ENCODE measurements at places on chromosomes 2 and 18.
A peak's percentile ranks its signal among the peaks of the same experiment; 100 is the strongest.

- no peak for DNase-seq
Observed at GRCh38 chr2:133338224-133338623, 230.0 kb downstream of the NCKAP5 start.

DNA sequence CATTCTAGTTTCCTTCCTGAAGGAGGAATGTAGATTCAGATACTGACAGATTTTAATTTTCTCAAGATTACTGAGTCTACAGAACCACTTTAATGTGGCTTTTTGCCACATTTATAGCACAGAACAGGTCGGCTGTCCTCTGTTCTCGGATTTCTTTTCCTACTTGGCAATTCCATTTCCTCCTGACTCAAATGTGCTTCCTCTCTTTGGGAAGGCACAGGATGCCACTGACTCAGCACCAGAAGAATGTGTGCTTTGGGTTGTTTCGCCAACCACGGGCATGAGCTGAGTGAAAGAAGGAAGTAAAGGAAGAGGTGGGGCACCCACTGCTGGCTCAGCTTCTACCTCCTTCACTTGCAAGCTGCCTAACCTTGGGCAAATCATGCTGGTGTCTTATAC lies 970.6 kb upstream of the ACVR2A start:
- no peak for DNase-seq

DNA sequence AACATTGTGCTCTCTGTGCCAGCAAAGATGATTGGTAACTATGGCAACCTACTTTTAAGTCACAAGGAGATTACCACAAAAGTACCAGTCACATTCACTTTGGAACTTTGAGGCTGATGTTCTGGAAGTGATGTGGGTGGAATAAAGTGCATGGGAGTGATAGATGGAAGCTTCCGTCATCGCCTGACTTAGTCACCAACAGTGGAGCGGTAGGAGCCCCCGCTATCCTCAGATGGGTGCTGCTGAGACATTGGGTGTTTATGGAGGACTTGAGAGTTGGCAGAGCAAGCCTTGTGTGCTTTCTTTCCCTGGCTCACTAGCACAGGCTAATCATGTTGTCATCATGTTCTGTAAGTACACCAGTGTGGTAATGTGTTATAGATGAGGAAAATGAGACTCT lies 4.6 kb downstream of the PPP1R7 start:
- peak; percentile 31 for DNase-seq

- no peak for DNase-seq
Observed at GRCh38 chr2:77434880-77435279, 87.3 kb downstream of the LRRTM4 start.

DNA sequence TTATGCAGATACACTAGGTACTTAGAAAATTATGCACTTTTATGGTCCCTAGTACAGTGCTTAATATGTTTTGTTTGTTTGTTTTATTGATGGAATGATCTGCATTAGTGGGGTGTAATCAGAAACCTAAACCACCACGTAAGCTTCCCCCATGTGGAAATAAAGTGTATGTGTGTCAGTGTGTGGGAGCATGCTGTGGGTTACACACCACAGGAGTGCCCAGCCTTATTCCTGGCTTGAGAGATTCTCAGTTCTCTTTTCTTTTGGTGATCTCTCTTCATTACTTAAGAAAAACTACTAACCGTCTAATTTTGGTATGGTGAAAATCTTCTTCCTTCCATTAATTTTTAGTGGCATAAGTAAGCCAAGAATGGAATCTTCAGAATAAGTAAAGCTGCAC lies 398.6 kb downstream of the DCDC2C start:
- DNase-seq = no peak

DNA sequence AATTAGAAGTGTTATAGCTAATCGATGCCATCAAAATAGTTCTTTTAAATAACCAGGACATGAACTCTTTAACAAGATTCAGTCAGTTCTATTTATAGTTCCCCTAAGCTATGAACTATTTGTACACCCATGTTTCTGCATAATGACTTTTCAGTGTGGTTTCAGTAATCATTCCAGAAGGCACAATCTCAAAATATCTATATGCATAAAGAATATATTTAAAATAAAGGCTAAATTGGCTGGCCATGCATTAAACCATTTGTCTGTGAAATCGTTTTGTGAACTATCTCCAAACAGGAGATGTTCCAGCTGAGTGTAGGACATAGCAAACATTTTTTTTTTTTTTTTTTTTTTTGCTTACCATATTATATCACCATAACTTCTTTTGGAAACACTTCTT lies 719.3 kb downstream of the PLCL1 start:
- DNase-seq = no peak

DNA sequence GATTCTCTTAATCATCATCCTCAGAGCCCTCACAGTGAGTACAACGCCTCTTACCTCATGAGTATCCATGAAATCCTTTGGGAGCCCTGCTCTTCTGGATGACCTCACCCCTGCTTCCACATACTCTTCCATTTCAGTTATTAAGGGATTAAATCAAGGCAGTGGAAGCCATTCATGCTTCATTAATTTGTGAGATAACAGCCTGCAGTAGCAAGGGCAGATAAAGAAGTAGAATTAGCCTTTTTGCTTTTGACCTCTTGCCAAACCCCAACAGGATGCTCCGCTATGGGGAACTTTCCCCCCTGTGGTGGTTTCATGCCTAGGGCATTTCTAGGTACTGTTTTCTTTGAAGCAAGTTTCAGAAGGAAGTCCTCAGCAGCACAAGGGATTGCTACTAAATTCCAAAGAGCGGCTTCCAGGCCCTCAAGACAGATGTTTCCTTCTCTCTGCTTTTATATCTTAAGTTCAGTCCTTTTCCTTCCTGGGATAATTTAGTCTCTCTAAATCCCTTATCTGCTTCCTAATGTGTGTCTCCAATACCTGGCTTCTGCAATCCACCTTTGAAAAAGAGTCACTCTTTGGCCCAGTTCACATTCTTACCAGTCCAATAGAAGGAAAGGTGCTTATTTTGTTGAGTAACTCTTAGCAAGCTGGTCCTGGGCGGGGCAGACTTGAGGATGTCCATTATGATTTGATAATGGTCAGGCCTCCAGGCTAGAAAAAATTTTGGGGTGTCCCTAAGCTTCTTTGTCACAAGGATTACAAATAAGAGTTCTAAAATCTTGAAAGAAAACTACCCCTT lies 76.9 kb downstream of the MYO1B start:
- no peak for DNase-seq

DNA sequence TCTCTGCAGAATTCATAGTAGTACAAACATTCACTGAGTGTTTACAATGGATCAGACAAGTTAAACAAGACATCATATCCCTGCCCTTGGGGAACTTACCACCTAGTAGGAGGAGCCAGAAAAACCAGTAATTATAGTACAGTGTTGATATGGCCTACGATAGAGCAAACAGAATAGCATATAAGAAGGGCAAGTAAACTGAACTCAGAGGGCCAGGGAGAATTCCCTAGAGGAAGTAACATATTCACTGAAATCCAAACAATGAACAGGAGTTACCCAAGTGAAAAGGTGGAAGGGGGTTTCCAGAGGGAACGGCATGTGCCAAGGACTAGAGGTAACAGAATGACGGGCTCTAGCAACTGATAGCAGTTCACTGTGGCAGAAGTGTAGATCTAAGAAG lies 34.1 kb downstream of the NHEJ1 start:
- DNase-seq = no peak

DNA sequence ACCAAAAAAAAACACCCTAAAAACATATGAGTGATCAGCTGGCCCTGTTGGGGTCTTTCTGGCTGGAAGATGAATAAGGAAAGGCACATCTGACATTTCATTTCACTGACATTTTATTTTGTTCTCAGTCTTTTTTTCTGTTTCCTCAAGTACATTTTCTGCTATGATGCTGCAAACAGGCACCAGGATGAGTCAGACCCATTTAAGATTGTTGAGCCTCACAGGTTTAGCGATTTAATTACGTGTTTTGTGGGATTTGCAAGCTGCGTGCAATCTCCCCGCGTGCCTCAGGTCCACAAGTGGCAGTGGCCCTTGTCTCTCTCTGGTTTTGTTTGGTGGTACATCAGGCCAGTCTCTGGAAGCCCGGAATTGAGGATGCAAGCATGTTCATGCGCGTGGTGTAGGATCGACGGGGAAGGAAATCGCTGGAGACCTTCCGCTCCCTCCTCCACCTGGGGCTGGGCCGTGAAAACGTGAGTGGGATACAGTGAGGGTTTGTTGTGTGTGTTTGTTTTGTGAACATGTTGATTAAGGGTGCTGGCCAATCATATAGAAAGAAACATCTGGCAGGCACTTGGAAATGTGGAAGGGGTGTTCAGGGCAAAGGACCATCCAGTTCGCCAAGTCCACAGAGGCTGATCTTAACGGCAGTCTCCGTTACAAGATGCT lies 120.2 kb upstream of the ZNF516 start:
- no peak for DNase-seq

- no peak for DNase-seq
Observed at GRCh38 chr18:52352920-52353319, 12.9 kb downstream of the DCC start.

DNA sequence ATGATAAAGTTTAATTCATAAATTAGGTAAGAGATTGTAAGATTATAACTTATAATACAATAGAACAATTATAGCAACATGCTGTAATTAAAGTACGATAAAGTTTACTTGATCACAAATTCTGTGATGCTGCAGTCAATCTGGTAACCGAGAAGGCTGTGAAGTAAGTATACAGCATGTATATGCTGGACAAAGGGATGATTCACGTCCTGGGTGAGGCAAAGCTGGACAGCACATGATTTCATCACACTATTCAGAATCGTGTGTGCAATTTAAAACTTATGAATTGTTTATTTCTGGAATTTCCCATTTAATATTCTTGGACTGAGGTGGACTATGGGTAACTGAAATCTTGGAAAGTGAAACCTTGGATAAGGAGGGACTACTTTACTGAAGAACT lies 522.2 kb upstream of the CNTNAP5 start:
- DNase-seq = no peak

DNA sequence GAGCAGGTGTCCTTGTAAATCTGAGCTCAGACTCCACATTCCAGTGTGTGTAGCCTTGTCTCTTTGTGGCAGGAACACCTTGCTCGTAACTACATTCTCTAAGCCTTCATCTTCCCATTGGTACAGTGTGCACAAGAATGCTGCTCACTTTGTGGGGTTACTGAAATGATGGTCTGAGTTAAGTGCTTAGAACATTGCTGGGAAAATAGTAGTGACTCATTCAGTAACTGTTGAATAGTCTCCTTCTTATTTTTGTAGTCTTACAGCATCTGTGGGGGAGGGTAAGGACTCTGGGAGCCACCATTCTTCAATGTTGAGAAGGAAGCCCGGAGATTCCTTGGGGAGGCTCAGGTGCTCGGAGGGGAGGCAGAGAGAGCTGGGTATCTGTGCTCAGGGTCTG lies 236.0 kb upstream of the HDAC4 start:
- no peak for DNase-seq

DNA sequence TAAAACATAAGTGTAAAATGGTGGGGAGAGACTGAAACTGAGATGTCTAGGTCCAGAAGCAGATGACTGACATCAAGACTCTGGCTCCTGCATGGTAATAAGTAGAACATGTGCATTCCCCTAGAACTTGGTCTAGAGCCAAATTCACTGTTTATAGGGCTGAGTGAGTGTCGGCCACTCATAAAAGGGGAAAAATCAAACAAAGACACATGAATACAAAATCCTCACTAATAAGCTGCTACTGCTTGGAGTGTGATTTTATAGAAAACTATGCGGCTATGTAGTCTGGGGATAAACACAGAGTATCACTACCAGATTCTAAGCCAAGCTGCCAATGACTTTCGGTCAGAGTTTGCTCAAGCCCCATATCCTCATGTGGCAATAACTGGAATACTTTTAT lies 1080.8 kb upstream of the DDX18 start:
- DNase-seq = no peak

DNA sequence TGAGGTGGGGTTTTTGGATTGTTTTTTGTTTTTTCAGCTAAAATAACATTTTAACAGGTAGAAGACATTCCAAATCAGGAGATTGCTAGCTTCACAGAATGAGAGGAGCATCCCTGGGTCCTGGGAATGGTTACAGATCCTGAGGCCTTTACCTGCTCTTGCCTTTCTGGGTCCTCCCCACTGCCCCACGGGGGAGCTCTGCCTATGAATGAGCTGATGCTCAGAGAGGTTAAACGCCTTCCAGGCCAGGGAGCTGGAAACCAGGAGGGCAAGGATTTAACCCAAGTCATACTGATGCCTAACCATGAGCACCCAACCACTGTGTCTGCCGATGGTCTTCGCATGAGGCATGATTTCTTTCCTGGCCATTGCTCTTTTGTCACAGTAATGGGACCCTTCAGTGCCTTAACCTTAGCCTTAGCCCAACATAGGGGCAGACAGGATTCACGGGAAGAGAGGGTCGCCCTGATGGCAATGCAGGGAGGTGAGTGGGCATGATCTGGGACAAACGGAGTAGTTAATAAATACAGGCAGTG lies 16.1 kb downstream of the MOCOS start:
- DNase-seq = no peak

- DNase-seq = peak; percentile 29
Observed at GRCh38 chr2:176001281-176001915, 669 bp downstream of the LNPK start.

GRCh38 chr2:29015701-29016470 lies 34.8 kb downstream of the TOGARAM2 start:
- DNase-seq = no peak

- no peak for DNase-seq
Observed at GRCh38 chr2:16394072-16394985, 271.3 kb downstream of the CYRIA start.

DNA sequence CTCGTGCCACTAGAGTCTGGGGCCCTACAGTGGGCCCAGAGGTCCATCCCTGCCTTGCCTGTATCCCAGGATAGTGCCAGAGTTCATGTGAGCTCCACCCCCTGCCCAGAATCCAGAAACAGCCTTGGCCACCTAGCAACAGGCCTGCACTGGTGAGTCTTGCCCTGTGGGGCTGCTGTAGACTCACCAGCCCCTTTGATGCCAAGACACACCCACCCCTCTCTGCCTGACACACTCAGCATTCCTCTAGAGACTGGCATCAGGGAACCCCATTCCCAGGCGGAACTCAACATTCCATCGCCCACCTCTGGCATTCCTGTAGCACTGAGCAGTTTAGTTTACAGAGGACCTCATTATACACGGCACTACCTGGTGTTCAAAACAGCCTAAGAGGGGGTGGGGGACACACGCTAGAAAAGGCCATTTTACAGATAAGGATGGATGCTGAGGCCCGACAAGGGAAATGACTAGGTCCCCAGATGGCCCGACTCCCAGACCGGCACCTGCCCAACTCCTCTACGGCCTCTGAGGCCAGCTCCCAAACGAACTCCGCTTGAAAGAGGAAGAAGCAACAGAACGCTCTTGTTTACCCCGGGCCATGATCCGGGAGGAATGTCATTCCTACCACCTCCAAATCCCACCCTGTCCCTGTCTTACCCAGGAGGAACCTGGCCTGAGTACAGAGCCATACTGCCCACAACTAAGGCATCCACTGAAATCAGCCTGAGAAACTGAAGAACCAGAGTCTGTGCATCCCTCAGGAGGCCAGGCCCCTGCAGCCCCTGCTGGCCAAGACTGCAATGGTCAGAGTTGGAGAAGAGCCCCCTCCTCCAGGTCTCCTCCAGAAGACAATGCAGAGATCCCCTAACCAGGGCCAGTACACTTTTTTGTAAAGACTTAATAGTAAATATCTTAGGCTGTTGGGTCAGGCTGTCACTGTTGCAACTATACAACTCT lies 180.2 kb downstream of the TNS1 start:
- no peak for DNase-seq
